ENCODE measurements at places on chromosomes 3 and 15.
A peak's percentile ranks its signal among the peaks of the same experiment; 100 is the strongest.

- DNase-seq, result peak; percentile 13
Observed at GRCh38 chr3:100317912-100318311, 16.6 kb upstream of the NIT2 start.

GRCh38 chr3:9130345-9131305, 118.8 kb downstream of the SRGAP3 start:
- no peak for DNase-seq

DNA sequence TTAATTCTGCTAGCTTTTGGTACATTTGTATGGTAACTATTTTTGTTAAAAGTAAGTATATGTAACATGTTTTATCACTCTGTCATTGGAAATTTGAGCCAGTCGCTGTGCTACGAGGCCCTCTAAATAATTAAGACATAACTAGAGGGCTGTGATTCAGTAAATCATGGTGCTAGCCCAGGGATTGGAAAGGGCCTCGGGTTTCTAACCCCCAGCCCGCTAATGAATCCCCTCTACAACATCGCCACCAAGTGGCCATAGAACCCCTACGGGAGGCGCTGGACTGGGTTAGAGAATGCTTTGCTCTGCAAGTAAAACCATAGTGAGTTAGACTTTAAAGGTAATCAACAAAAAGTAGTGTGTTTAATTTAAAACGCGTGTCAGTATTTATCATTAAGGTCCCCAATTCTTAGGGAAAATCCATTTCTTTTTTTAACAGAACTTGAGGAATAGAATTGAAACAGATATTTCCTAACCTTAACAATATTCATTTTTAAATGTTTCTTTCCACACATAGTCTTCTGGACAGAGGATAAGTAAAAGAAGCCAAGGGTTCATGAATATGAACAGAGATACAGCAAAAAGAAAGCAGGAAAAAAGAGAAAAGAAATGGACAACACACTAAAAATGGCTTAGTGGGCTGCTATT, 744.7 kb downstream of the EPHA3 start:
- DNase-seq, result no peak

- DNase-seq, result no peak
Observed at GRCh38 chr15:47924381-47924780, 196.4 kb upstream of the SLC24A5 start.

DNA sequence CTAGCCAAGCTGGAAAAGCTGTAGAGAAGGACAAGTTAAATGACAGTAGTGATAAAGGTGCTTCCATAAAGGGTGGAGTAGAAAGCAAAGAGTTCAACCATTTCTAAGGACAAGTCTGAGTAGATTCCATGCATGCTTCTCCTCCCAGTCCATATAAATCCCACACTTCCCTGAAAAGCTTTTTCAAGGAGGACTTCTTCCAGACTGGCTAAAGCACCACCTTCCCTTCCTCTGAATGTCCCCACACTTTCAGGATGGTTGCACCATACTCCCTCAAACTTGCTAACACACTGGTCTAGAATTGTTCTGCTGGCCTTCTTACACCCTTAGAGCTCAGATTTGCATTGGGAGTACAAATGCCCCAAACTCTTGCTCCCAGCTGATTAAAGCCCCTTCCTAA, 40.9 kb downstream of the FBN1 start:
- no peak for DNase-seq

DNA sequence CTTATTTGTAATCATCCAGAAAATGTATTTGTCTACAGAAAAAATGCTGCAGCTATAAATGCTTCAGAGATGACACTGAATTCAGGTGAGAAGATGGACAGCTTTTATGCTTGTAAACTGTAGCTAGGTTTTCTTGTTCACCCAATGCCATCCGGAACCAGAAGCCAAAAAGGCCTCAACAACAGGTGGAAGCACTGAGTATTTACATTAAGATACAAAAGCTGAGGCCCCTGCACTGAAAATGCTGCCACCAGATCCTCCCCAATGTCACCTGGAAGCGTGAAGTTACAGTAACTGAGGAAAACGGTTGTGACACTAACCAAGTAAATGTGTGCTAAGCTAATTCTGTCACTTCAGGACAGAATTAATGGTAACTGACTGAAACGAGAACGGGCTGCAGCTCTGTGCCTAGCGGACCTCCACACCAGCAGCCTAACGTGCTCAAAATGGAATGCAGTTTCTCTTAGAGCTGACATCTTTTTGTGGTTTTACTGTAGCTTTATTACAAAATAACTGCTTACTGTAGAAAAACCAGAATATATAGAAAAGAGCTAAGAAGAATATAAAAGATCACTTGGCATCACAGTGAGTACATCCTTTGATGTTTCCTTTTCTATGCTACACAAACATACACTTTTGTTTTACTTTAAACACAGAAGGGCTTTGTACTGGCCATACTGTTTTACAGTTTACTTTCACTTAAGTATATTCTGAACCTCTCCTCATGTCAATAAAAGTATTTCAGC, 7.6 kb downstream of the CHSY1 start:
- DNase-seq, result no peak

DNA sequence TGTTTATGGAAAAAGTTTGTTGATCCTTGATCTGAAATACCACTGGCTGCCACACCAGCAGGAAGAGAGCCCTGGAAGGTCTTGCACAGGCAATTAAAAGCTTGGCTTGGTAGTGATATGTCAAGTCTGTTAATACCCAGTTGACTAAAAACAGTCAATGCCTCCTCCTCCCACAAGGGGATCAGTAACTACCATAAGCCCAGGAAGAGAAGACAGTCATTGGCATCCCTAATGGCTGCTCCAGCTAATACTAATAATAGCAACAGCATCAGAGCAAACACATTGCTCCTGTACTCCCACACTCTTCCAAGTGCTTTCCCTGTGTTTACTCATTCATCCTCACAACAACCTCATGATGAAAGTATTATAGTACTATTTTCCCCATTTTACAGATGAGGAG, 528.6 kb downstream of the TAFA4 start:
- no peak for DNase-seq

DNA sequence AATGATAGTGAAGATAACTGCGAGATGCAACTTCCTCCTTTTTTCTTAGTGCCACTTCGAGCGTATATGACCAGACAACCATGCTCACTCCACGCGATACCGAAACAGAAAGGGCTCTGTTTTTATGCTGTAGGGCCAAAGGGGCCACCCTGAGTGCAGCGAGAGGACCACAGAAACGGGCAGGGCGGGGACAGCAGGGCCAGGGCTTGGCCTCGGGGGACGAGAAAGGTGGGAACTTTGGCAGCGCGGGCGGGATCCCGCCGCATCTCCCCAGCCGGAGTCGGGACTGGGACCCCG, 483 bp downstream of the VPS13C start:
- peak; percentile 74 for DNase-seq

DNA sequence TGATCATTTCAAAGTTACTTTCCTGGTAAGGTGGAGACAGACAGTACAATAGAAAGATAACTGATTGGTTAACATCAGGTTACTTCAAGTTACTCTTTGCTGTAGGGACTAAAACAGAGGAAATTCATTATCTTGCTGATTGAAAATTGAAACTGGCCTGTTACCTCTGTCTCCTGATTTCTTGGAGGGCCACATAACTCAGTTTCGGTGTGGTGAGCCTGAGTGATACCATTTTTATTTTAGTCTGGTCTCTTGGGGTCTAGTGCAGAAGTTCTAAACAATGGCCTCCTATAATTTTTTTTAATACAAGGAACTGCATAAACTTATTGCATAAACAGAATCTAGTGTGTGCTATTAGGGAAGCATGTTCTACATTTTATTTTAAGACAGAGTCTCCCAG, 1.2 kb upstream of the ICE2 start:
- DNase-seq, result peak; percentile 22

GRCh38 chr15:73318463-73319351, 50.1 kb downstream of the HCN4 start:
- DNase-seq, result no peak

GRCh38 chr3:52845691-52846431, 11.0 kb upstream of the MUSTN1 start:
- no peak for DNase-seq

GRCh38 chr3:31373681-31374080, 159.0 kb upstream of the STT3B start:
- DNase-seq, result no peak

DNA sequence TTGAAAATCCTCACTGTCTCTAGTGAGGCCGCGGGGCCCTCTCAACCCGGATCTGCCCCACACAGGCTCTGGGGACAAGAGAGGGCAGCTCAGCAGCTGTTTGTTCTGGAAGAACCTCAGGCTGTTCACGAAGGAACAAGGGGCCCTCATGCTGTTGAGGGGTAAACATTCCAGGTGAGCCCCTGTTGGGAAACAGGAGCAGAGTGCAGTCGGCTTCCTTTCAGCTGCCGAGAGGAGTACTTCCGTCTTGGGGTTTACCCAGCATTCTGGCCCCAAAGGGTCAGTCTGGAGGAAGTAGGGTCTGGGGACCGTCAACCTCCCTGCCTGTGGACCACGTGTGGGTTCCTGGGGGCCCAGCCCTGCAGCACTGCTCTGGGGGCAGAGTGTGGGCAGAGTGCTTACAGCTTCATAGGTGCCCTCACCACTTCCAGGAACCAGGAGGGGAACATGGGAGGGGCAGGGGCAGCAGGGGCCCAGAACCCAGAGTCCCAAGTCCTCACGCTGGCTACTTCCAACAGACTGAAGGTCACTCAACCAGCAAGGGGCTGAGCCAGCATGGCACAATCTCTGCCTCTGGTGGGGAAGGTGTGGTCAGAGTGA, 49.2 kb upstream of the CTSH start:
- DNase-seq, result no peak

GRCh38 chr15:65286069-65286703, 497 bp downstream of the PARP16 start:
- DNase-seq, result no peak

DNA sequence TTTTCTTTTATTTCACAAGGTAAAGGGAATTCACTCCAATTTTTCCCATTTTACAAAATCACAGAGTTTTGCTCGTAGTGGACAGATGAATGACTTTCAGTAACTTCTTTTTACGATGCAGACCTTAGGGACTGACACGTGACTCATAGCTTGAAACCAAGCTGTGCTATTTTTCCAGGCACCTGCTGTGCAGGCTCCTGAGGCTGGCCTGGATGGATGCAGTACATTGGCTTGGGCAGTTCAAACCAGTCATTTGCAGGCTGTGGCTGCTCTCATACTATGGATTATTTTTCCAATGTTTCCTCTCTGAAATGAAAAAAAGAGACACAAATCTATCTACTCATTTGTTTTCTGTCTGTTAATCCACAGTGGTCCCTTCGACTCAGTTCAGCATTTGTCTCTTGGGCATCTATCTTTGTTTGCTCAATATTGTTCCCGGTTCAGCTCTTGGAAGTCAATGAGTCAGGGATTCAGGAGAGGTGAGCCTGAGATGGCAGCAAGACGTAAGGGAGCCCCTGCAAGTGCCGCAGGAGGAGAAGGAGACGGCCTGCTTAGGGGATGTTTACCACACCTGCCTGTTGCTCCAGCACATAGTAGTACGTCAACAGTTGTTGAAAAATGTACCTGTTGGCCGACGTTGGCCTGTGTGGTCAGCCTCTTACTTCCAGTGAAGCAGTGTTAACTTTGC, 92.8 kb downstream of the SV2B start:
- DNase-seq, result no peak

DNA sequence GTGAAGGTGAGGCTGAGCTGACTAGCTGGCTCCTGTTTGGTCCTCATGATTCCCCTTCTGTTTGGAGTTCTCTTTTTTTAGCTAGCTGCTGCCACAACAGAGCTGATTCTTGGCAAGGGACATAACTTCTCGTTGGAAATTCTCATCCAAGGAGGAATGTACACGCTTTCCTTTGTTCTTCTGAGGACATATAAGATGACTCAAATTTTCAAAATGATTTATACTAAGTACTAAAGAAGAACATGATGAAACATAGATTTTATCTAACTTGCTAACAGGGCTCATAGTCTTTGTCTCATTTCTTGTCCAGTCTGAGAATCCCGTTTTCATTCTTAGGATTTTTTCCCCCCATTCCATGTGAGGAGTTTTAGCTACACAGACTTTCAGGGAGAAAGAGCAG, 2.9 kb upstream of the TFG start:
- no peak for DNase-seq

DNA sequence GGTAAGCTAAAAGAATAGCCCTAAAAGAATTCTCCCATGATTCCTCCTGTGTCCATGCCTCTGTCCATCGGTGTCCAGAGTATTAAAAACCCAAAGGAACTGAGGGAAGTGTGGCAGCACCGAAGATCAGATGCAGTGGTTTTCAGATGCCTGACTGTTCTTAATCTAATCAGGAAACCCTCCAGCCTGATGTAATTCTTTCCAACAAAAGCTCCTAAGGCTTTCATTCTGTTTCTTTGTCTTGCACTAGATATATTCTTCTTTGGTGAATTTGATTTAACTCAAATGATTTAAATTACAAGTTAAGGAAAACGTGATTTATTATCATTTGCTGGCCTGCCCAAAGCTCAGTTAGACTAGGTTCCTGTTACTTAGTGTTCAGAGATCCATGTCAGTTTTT, 71.2 kb downstream of the ARHGAP31 start:
- DNase-seq, result no peak

DNA sequence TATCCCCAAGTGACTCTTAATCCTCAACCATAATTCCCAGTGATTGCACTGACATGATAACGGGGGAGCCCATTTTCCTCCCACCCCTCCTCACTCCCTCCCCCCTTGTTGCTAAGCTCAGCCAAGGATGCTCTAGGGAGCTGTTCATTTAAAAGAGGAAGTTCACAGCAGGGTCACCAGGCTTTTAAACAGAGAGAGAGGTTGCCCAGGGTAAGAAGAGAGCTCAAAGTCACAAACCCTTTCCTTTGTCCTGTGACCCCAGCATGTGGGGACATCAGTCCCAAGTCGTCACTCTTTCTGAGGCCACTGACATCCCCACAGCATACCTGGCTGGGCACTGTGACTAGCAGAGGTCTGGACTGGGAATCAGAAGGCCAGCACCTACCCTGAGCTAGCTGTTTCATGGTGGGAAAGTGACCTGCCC, 144.1 kb downstream of the RORA start:
- no peak for DNase-seq

DNA sequence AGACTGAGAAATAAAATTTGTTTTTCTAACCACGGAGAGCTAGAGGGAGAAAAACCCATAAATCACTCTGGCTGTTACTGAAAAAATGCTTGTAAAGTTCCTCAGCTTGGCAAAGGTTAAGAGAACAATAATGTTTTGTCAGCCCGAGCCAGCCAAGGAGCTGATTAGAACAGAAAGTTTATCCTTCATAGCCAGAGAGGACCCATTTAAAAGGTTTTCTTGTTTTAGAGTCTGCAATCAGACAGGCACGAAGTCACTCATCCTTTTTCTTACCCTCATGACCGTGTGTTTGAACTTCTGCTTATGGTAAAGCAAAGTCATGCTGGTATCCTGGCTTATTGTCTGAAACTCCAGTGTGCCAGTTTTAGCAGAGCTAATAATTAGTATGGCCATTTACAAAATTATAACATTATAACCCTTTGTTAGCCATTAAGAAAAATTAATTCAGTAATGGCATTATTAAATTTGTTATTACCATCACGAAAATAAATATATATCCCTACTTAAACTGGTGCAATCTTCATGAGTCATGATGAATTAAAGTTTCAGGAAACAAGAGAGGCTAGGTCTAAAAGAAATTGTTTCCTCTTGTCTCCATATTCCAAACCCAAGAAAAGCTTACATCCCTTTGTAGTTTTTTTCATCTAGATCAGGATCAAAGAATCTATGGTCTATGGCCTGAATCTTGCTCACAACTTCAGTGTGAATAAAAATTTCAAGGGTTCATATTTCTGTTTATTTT, 13.5 kb upstream of the STXBP5L start:
- no peak for DNase-seq

All from activated CD4-positive, alpha-beta T cell treated with anti-CD3 and anti-CD28 coated beads, Interleukin-2, Interleukin-4, amounts not matched to agents 100 ng/mL and 50 ng/mL, durations not matched to agents 16 hours and 8 hours (primary cell).